CD4-positive, alpha-beta T cell (primary cell): ENCODE measurements at places on chromosomes 6 and 20. TPM values are rescaled to one million over a fixed set of nuclear protein-coding genes. Genes with fewer than 3 reads are reported as not detected.
A peak's percentile ranks its signal among the peaks of the same experiment; 100 is the strongest.

Gene PAX1
- not detected for total RNA-seq

Gene HLA-DQA1
- total RNA-seq = 5.9 TPM

Gene LATS1
- 39.6 TPM for total RNA-seq

Gene MAP7
- total RNA-seq = 0.49 TPM

Gene TP53TG5
- not detected for total RNA-seq

- no peak for DNase-seq
- H3K27me3 ChIP-seq = no peaks in the 10 kb centered on the region
- peaks cover 18% of the 10 kb centered on the region for H3K4me1 ChIP-seq
- H3K27ac ChIP-seq = no peak overlapping the region
- H3K4me3 ChIP-seq = no peak overlapping the region
These were observed 8.5 kb upstream of the SRC start for GRCh38 chr20:37337208-37337991.

DNA sequence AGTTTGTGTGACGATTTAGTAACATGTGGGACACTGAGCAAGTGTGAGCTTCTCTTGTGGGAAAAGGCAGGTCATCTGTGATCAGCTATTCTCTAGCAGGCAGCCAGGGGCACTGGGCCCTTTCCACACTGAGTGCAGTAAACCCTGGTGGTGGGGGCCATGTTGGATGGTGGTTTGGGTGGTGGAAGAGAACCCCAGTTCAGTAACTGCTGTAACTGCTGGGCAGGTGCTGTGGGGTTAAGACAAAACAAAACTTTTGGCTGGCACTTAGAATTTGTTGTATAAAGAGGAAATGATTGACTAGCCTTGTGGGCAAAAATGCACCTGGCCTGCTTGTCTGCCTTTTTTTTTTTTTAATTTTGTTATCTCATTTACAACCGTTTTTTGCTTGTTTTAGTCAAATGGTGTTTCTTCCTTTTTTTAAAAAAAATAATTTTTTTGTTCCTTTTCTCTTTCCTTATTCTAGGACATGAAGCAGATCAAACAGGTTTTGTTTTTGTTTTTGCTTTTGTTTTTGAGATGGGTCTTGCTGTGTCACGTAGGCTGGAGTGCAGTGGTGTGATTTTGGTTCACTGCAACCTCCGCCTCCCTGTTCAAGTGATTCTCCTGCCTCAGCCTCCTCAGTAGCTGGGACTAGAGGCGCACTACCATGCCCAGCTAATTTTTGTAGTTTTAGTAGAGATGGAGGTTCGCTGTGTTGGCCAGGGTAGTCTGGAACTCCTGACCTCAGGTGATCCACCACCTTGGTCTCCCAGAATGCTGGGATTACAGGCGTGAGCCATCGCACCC lies 59.8 kb downstream of the IGF2R start:
- no peaks in the 10 kb centered on the region for H3K4me1 ChIP-seq
- H3K4me3 ChIP-seq = no peak overlapping the region
- no peak overlapping the region for H3K27ac ChIP-seq

- H3K4me3 ChIP-seq = no peak overlapping the region
- no peak for DNase-seq
- no peaks in the 10 kb centered on the region for H3K36me3 ChIP-seq
- H3K27ac ChIP-seq = no peak overlapping the region
- H3K27me3 ChIP-seq = no peaks in the 10 kb centered on the region
These were observed 44.2 kb downstream of the FNDC1 start for GRCh38 chr6:159213405-159213804.

GRCh38 chr6:73811706-73812105 lies 115.7 kb downstream of the CD109 start:
- no peak overlapping the region for H3K27ac ChIP-seq
- no peak overlapping the region for H3K4me3 ChIP-seq
- no peaks in the 10 kb centered on the region for H3K36me3 ChIP-seq
- no peaks in the 10 kb centered on the region for H3K27me3 ChIP-seq
- no peak for DNase-seq

- H3K4me3 ChIP-seq = no peak overlapping the region
- H3K36me3 ChIP-seq = peaks cover 6% of the 10 kb centered on the region
- no peak overlapping the region for H3K27ac ChIP-seq
- peaks cover 2% of the 10 kb centered on the region for H3K4me1 ChIP-seq
- no peak for DNase-seq
- H3K27me3 ChIP-seq = no peaks in the 10 kb centered on the region
These were observed 54.6 kb downstream of the B4GALT5 start for GRCh38 chr20:49659056-49659455.

DNA sequence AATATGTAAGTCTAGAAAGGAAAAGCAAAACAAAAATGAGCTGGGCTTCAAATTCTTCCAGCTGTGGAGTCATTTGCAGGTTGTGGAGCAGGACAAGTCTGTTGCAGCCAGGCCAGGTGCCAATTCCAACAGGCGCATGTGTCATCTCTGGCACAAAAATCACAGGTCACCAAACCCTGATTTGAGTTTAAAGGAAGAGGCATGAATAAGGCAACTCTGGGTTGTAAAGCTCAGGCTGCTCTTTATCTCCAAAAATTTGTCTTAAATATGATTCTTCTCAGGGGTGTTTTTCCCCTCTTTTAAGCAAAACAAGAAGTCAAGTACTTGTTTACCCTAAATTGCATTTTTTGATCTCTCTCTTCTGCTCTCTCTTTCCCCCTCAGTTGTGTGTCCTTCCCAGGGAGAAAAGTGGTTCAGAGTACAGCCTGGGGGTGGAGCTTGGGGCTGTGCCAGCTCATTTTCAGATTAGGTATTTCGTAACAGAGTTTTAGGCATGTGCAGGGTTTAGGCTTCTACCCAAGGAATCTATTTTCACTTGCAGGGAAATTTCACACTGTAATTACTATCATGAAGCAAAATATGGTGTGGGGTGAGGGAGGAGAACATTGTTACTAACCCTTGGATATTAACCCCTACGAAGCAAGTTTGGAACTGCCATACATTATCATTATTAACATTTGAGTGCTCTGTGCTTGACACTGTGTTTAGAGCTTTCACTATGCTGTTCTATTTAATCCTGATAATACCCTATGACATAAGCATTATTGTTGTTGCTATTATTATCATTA lies 8.3 kb upstream of the NCOA3 start:
- no peaks in the 10 kb centered on the region for H3K36me3 ChIP-seq
- no peak overlapping the region for H3K27ac ChIP-seq
- no peak overlapping the region for H3K4me3 ChIP-seq
- peak; percentile 63 for DNase-seq

GRCh38 chr6:108714766-108715414 lies 133.3 kb upstream of the ARMC2 start:
- H3K36me3 ChIP-seq = no peaks in the 10 kb centered on the region
- DNase-seq = no peak
- no peak overlapping the region for H3K4me3 ChIP-seq
- H3K4me1 ChIP-seq = peaks cover 21% of the 10 kb centered on the region
- no peak overlapping the region for H3K27ac ChIP-seq

GRCh38 chr6:116982401-116982800 lies 105.4 kb downstream of the RFX6 start:
- H3K36me3 ChIP-seq = no peaks in the 10 kb centered on the region
- no peaks in the 10 kb centered on the region for H3K4me1 ChIP-seq
- H3K4me3 ChIP-seq = no peak overlapping the region
- no peak overlapping the region for H3K27ac ChIP-seq
